ENCODE measurements at places on chromosomes 5 and 9.

- peak; percentile 80 for DNase-seq
Observed at GRCh38 chr5:82406205-82406773, 128.1 kb upstream of the RPS23 start.

DNA sequence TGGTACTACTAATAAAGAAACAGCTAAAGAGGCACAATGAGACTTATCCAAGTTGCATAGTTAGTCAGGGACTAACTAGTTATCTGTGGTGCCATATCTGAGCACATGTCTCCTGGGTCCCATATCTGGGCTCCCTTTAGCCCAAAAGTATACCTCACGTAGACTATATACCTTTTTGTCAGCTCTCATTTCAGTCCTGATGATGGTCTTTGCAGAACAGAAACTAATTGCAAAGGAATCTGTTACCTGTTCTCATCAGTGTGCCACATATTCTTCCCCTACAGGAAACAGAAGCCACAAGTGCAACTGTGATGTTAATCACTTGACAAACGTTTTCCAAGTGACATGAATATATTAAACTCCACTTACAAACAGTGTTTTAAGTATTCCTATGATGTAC, 395.2 kb downstream of the KIAA0825 start:
- no peak for DNase-seq

DNA sequence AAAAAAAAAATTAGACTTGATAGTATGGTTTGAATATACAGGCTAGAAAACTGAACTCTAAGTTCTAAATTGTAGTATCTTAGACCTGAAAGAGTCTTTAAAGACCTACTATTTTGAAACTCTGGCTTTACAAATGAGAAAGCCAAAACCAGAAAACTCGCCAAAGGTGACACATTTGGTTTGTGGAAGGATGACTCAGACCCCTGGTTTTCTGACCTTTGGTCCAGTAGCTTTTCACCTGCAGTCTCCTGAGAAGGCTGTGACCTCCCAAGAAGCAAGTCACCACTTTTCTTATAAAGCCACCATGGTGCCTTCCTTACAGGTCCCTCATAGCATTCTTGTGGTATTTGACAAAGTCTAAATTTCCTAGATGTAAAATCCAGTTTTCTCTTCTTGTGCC, 102.1 kb upstream of the CEP78 start:
- no peak for DNase-seq

- DNase-seq: no peak
Observed at GRCh38 chr5:11248966-11249365, 487.9 kb upstream of the DAP start.

DNA sequence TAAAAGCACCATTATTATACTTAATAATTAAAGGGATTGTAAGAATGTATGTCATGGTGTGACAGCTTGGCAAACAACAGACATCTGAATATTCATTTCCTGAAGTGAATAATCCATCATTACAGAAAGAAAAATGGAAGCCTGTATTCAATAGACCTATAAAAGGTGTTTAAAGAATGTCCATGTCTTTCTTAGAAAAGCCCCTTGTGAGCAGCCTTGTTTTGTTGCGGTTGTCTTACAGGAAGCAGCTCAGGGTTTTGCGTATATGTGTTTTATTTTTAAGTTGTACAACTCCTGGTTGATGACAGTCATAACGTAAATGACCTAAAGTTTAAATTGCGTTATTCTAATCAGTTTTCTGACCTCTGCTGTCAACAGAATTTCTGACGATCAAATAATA, 53.8 kb downstream of the CAST start:
- DNase-seq: no peak

- no peak for DNase-seq
Observed at GRCh38 chr5:73126381-73126780, 6.0 kb downstream of the TMEM171 start.

GRCh38 chr9:126411225-126411947, 84.8 kb downstream of the MVB12B start:
- peak; percentile 87 for DNase-seq

DNA sequence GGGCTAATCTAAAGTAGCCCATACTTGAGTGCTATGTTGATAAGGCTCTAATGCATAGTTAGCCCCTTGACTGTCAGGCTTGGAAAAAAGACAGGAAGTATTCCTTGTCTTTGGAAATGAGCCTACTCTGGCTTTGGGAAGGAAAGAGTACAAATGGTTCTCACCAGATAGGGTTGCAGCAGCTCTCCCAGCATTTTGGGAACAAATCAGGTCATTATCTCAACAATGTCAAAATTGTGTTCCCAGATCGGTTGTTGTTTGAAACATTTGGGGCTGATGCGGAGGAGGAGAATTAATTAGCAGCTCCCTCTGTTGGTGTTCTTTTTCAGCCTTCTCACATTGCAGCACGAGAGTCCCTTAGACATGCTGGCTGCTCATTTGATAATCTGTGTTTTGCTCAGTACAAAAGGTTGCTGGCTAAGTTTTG, 294.7 kb upstream of the DMRT1 start:
- DNase-seq: no peak

- no peak for DNase-seq
Observed at GRCh38 chr9:136978073-136978864, 965 bp downstream of the PTGDS start.

- DNase-seq: no peak
Observed at GRCh38 chr5:62473209-62473608, 60.6 kb downstream of the IPO11 start.

DNA sequence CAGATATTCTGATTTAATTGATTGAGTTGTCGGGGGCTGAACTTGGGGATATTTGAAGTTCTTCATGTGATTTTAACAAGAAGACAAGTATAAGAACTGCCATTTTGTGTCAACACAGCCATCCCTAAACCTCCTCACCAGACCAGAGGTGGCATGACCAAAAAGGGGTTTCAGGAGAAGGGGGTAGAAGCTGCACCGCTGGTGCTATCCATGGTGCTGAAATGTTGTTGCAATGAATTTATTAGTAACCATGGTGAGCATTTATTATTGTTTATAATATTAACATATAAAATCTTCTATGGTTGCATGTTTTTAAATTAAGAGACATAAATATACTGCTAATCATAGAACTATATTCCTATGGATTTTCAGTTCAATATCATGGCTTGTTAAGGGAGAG, 72.3 kb downstream of the GNA14 start:
- DNase-seq: peak; percentile 12

DNA sequence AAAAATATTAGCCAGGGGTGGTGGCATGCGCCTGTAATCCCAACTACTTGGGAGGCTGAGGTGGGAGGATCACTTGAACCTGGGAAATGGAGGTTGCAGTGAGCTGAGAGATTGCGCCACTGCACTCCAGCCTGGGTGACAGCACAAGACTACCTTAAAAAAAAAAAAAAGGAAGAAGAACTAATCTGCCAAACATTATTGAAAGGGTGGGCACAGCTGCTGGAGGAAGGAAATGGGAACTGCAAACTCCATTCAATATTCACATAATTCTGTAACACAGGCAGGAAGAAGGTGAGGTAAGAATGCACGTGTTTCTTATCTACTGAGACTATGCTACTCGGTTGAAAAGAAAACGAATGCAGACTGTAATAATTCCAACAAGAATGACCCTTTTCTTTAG, 121.1 kb upstream of the GNA14 start:
- no peak for DNase-seq

DNA sequence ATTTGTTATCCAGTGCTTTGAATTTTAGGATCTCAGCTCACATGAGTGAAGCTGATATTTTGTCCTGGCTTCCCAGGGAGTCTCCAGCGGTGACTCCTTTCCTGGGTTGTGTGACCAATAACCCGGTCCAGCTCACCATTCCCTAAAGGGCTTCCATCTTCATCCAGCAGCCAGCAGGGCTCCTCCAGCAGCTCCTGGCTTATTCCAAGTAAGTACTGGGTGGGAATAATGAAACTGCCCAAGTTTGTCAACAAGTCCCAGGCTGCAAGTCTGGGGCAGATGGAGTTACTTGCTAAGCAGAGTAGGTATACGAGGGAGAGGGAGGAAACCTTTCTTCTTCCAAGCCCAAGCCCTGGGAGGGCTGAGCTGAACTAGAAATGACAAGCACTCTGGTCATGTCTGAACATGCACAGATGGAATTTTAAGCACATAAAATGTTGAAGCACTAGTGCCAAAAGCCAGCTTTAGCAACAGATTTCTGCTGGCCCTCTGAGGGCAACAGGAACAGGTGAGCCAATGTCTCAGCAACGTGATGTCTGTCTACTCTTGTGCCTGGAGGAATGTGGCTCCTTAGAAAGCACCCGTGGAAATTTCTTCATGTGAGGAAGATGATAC, 153.7 kb upstream of the DAPK1 start:
- DNase-seq: no peak

GRCh38 chr5:135335031-135335828, 63.8 kb downstream of the MACROH2A1 start:
- DNase-seq: peak; percentile 36

- DNase-seq: no peak
Observed at GRCh38 chr5:74064225-74064624, 438.2 kb downstream of the ARHGEF28 start.

DNA sequence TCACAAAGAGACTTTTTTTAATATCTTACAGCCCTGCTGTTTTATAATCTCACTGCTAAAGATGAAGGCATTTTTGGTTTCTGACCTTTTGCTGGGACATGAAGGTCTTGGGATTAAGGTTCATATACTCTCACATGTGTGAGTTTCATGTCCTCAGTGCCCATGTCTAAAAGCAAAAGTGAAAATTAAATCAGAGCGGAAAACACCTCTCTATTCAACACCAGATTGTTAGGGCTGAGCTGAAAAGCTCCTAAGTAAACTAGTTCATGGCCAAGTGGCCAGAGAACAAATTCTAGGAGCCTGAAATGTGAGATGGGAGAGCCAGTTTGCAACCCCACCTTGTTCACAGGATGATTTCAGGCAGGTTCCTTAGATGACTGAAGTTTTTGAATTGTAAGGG, 110.9 kb downstream of the GRIA1 start:
- DNase-seq: no peak

DNA sequence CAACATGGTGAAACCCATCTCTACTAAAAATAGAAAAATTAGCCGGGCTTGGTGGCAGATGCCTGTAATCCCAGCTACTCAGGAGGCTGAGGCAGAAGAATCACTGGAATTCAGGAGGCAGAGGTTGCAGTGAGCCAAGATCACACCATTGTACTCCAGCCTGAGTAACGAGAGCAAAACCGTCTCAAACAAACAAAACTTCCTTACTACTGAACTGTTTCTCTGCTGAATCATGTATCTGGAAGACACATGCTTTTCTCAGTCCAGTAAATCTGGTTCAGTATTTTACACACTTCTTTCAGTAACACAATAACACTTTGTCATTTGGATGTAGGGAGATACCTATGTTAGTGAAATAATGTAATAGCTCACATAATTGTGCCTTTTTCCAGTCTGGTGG, 7.9 kb downstream of the TRMT10B start:
- no peak for DNase-seq

GRCh38 chr9:128642675-128643245, 13.9 kb downstream of the DYNC2I2 start:
- DNase-seq: no peak

DNA sequence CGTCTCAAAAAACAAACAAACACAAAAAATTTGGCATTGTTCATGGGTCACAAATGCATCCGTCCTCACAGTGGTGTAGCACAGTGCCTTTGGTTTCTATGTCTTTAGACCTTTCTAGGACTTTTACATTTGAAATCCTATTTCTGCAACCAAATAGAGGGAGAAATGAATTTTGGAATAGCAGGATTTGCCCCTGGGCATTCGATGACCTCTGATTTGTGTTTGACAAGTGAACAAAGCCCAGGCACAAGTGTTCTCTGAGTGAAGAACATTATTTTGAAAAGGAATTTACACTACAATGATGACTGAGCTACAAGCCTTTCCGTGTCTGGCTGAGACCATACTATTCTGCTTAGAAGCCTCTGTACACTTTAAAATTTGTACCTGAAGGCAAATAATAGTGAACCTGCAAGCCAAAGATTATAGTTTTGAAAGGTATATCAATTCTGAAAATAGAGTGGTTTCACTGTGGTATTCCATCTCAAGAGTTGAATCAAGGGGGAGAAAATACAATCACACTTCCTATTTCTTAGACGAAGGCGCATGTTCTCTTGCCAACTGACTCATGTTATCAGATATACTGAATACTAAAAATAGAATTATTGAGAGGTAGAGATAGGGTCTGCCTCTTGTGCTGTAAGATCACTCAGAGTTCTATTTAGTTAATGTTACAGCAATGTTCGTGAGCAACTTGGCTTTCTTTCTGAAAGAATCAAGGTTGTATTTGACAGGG, 297.6 kb downstream of the KDM4C start:
- DNase-seq: no peak

DNA sequence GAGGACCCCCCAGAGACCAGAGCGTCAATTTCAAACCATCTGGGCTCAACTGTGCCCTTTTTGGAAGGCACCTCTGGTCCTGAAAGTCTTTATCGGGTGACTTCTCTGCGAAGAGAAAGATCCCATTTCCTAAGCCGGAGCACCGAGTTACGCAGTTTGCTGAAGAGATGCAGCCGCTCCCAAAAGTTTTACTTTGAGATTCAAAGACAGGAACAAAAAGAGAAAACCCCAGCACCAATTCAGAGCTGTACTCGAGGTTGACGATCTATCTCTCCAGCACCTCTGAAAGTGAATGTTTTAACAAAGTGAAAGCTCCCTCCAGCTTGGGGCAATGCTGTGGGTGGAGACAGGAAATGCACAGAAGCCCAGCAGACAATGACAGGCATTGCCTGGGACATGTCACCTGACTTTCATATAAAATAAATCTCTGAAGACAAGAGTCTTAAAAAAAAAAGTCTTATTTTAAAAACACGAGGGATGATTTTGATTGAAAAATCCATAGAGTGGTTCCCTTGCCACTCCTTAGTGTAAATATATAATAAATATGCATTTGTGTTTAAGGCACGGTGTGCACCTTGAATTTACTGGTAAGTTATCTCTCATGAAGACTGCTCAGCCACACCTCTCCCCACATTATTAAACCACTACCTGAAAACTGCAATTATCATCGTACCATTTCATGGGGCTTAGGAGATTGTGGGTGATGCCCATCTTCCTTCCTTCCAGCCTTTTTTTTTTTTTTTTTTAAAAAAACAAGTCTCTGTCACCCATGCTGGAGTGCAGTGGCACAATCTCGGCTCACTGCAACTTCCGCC, 79.9 kb downstream of the FNBP1 start:
- DNase-seq: no peak

- no peak for DNase-seq
Observed at GRCh38 chr5:94841598-94842322, 223.3 kb downstream of the SLF1 start.

- DNase-seq: no peak
Observed at GRCh38 chr5:68224509-68225187, 9.1 kb downstream of the PIK3R1 start.

GRCh38 chr5:33231214-33231710, 209.5 kb upstream of the TARS1 start:
- no peak for DNase-seq

GRCh38 chr5:9514968-9515367, 30.9 kb downstream of the SEMA5A start:
- DNase-seq: no peak

- no peak for DNase-seq
Observed at GRCh38 chr5:144100702-144101101, 69.8 kb downstream of the YIPF5 start.

- no peak for DNase-seq
Observed at GRCh38 chr9:124011460-124012301, at the start of gene LHX2. TSS of gene LHX2 (plus strand) at chr9:124011768. CDS start at chr9:124012349, 581 bp downstream.

GRCh38 chr5:59799668-59800346, 93.7 kb downstream of the PDE4D start:
- peak; percentile 50 for DNase-seq

Measured in astrocyte of the cerebellum (primary cell).